KG1 (cell line): ENCODE measurements at places on chromosomes 12 and 14.

GRCh38 chr14:69005432-69006148 is 26.5 kb upstream of the ACTN1 start:
- no peak for DNase-seq

DNA sequence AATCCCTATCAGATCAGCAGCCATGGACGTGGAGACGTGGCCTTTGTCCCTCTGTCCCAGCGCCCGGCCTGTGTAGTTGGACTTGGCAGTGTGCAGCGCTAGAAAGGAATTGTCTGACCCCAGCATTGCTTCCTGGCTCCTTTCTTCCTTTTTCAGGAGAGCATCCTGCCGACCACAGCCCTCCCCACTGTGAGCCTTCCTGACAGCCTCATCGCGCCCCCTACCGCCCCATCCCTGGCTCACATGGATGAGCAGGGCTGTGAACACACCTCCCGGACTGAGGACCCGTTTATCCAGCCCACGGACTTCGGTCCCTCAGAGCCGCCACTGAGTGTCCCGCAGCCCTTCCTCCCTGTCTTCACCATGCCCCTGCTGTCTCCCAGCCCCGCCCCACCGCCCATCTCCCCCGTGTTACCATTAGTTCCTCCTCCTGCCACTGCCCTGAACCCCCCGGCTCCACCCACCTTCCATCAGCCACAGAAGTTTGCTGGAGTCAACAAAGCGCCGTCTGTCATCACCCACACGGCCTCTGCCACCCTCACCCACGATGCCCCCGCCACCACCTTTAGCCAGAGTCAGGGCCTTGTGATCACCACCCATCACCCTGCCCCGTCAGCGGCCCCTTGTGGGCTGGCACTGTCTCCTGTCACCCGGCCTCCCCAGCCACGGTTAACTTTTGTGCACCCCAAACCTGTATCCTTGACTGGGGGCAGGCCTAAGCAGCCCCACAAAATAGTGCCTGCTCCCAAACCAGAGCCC is 40.6 kb downstream of the IL31 start:
- no peak for DNase-seq

DNA sequence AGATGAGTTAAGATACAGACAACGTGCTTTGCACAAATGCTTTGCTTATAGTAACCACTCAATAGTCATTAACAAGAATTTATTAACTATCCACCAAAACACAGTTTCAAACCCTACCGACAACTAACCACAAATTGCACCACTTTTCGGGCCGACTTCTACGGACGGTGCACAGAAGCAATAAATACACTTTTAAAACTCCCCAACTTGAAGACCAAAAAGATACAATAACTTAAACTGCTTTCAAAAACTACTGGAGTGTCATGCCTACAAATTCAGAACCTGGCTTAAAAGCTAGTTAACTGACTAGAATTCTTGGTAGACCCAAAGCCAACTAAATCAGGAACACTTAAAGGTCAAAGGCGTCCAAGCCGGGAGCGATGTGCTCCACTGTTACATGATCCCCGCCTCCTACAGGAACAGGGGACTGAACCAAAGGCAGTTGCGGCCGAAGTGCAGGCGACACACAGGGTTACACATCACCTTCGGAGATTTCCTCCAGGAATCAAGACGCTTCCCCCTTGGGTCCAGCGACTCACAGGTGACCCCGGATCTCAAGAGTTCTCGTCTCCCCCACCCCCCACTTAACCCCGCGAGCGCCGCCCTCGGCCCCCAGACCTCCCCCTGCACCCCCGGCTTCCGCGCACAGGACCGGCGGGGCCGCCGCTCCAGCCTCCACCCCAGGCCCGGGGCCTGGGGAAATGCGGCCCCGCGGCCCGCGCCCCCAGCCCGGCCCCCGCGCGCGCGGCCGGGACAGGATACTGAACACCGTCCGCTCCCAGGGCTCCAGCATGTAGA is 507 bp downstream of the SPTSSA start:
- DNase-seq, result peak; percentile 33

DNA sequence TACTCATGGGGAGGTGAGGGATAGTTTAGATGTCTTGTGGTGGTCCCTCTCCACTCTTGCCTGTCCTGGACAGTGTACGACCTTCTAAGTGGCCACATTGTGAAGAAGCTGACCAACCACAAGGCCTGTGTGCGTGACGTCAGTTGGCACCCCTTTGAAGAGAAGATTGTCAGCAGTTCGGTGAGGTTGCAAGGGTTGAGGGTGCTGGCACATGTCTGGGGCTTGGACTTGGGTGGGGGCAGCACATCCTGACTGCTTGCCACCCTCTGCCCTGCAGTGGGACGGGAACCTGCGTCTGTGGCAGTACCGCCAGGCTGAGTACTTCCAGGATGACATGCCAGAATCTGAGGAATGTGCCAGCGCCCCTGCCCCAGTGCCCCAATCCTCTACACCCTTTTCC is 7.6 kb upstream of the FITM1 start:
- DNase-seq, result no peak

DNA sequence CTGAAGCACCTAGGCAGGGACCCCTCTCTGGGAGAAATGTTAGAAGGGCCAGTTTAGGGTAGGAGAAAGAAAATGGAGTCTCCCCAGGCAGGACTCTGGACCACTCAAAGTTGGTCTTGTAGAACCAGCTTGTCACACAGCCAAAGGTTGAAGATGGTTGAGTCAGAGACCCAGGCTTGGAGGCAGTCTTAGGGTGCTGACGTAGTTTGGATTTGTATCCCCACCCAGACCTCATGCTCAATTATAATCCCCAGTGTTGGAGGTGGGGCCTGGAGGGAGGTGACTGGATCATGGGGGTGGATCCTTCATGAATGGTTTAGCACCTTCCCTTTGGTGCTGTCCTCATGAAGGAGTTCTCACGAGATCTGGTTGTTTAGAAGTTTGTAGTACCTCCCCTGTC is 121.2 kb downstream of the CRACR2A start:
- no peak for DNase-seq

GRCh38 chr12:25993901-25994651 is 35.6 kb downstream of the RASSF8 start:
- DNase-seq, result no peak

DNA sequence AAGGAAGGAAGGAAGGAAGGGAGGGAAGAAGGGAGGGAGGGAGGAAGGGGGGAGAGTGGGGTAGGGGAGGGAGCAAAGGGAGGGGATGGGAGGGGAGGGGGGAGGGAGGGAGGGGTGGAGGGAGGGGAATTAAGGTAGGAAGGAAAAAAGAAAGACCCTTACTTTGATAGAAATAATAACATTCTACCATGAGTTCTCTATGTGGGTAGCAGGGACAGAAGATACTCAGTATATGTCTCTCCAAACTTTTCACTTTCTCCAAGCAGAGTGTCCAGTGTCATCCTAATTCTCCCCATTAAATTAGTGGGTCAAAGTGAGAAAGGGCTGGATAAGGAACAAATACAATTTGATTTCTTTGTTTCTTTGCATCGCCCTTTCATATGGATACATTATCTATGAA is 553.4 kb upstream of the USP15 start:
- DNase-seq, result no peak
